ENCODE measurements at places on chromosomes 5 and 9.

GRCh38 chr5:90534922-90535321 lies 5.5 kb upstream of the LYSMD3 start:
- no peak for DNase-seq

DNA sequence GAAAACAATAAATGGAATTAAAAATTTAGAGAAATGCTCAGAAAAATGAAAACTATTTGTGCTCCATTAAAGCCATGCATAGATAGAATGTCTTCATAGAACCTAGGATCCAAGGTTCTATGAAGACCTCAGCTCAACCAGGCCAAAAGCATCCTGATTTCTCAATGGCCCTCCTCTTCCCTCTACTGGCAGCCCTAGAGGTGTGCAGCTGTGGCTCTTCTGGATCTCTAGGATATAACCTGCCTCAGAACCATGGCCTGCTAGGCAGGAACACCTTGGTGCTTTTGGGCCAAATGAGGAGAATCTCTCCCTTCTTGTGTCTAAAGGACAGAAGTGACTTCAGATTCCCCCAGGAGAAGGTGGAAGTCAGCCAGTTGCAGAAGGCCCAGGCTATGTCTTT lies 15.1 kb downstream of the IFNA1 start:
- no peak for DNase-seq

DNA sequence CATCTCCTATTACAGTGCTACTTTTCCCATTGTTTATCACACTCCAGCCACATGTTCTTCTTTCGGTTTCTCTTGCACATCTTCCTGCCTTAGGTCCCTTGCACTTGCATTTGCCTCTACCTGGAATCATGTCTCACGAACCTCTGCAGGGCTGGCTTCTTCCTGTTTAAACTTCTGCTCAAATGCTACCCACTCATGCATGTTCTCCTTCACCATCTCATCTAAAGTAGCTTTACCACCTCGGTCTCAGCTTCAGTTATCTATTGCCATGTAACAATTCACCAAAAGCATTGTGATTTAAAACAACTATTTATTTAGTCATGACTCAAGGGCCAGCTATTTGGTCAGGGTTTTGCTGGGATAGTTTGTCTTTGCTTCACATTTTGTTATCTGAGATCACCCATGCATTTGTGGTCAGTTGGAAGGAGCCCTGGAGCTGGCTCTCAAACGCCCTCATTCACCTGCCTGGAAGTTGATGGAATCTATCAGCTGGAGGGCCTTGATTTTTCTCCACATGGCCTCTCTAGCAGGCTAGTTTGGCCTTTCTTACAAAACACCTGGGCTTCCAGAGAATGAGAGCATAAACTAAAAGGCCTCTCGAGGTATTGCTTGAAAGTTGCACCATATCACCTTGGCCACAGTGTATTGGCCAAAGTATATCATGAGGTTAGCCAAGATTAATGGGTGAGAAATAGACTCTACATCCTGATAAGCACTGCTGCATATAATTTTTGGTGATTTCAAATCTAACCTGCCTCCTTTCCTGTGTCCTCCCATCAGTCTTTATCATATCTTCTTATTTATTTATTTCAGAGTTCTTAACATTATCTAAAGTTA lies 21.4 kb downstream of the SPINK1 start:
- no peak for DNase-seq

GRCh38 chr5:1754531-1755220 lies 45.0 kb downstream of the MRPL36 start:
- peak; percentile 9 for DNase-seq

DNA sequence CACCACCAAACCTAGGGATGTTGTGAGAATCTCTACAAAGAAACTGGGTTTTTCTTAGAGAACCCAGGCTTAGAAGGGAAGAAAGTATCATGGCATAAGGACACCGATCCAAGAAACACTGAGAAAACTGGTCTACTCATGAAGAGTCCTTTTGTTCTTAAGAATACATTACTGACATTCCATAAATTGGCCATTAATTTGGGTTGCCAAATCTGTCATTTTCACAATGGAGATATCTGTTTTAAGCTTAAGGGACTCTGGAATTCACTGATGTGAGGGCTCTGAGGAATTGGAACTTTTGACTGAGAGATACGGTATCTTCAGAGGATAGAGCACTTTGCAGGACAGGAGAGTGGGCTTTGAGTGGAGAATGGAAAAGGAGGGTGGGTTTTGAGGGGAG lies 315.3 kb upstream of the ZNF608 start:
- DNase-seq = no peak

- no peak for DNase-seq
These were observed 43.4 kb upstream of the VCAN start for GRCh38 chr5:83428126-83428525.

- DNase-seq = no peak
These were observed 201.5 kb upstream of the S1PR3 start for GRCh38 chr9:88789785-88790184.

DNA sequence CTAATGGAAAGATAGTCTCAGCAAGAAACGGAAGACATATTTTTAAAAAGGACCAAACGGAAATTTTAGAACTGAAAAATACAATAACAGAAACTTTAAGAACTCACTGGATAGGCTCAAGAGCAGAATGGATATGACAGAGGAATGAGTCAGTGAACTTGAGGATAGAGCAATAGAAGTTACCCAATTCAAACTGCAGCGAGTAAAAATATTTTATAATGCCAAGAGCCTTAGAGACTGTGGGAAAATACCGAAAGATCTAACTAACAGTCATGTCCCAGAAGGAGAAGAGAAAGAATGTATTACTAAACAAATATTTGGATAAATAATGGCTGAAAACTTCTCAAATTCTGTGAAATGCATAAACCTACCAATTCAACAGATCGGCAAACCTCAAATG lies 40.8 kb downstream of the ADAMTS2 start:
- DNase-seq = no peak

DNA sequence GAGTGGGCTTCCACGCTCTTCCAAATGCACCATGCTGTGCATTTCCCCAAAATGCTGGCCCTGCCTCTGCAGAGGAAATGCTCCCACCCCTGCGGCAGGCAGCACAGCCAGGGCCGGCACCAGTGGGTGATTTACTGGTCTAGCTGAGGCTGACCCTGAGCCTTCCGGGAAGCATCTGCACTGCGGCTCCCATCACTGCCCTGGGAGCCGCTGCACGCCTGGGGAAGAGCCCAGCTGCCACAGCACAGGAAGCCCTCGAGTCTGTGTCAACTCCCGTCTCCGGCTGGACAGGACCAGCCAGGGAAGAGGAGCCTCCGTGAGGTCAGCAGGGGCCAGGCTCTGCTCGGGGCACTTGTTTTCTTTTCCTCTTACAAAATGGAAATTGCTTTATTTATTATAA lies 25.1 kb upstream of the EEIG1 start:
- DNase-seq = no peak

DNA sequence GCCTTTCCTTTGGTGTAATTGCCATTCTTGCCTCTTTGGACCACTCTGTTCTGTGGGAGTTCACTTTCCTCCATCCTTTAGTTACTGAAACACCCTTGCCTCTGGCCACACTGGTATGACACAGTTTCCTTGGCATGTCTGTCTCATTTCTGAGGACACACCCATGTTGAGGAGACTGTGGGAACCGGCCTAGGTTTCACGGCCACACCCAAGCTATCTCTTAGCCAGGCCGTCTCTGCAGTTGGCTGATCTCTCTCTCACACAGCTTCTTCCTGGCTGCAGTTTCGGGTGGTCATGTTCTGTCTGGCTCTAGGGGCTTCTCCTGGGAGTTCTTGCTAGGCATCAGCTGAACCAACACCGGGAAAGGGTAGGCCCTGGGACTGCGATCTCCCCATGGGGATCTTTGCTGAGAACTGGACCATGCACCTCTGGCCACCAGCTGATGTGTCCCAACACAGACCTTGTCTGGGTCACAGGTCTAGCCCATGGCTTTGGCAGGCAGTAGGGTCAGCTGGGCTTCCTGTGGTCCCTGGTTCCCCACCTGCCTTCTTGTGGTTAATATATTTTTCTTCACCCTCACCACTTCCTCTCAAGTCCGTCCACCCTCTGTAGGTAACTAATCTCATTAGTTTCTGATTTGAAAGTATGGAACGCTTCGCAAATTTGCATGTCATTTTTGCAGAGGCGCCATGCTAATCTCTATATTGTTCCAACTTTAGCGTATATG lies 24.9 kb downstream of the ARHGEF37 start:
- no peak for DNase-seq

GRCh38 chr5:170791325-170791954 lies 7.9 kb downstream of the GABRP start:
- DNase-seq = peak; percentile 34

DNA sequence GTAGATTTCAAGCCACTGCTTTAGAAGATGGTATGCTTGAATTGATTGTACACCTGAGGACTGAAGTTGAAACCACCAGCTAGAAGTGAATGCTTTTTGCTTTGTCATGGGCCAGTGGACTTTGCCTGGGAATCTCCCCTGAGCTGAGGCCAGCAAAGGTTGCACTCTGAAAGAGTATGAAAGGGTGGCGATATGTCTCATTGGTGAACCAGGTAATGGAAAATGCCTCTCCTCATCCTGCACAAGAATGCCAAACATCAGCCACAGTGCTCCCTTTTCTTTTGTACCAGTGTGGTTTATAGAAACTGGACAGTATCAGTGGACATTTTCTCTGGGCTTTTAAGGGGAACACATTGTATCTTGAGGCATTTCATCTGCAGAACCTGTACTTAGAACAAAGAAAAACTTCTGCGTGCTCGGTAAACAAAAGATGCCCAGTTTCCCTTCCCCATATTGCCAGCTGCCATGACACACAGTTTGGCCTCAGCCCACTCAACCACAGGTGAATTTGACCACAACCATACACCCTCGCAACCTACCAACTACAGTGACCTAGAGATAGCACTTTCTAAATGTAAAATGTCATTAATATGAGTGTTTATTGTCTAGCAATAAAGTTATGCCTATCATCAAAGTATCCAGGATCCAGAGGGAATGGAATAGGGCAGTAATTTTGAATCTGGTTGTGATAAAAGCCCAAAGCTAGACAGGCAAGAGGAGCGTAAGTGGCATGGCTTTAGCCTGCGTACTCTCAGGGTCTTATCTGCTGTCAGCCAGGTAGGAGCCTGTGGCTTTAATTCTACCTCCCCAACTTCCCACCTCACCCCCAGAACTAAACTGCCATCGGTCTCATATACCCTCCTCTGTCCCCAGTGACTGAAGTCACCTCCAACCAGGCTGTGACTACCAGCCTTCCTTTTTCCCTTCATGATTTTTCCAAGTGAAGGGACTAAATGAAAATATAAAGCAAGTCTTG lies 79.5 kb upstream of the LHFPL2 start:
- DNase-seq = no peak

DNA sequence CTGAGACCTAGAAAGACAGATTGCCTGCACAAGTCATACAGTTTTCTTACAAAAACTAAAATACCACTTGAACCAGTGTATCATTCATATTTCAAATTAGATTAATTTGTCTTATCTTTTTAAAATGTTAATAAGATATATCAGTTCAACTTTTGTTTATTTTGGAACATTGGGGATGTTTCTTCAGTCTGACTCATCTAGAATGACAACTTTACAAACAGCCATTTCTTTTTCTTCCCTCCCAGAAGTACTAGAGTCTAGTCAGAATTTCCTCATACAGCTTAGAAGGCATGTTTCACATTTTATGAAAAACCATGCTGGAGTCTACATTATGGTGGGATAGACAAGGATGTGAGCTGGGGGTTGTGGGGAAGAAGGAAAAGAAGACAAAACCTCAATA lies 262.5 kb downstream of the NFIB start:
- no peak for DNase-seq

DNA sequence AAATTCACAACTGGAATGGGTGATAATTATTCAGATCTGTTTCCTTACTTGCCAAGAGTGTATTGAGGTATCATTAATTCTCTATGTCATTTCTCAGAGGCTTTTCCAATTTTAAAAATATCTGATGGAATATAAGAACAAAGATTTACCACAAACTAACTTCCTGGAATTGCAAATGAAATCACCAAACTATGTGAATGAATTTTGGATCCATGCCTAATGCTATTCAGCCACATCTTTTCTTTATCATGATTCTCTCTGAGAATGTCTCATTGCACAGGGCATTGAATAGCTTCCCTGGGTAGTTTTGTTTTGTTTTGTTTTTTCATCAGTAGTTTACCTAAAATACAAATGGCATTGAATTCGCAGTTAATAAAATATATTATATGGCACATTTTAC lies 146.9 kb upstream of the FBN2 start:
- no peak for DNase-seq

- DNase-seq = no peak
These were observed 565 bp downstream of the HTR1A start for GRCh38 chr5:63961598-63962161.

- DNase-seq = peak; percentile 27
These were observed 49.9 kb downstream of the MVB12B start for GRCh38 chr9:126376311-126377175.

- DNase-seq = no peak
These were observed 39.4 kb upstream of the AIF1L start for GRCh38 chr9:131056781-131057506.

- DNase-seq = no peak
These were observed 205.1 kb downstream of the NTRK2 start for GRCh38 chr9:84874596-84874995.

- no peak for DNase-seq
These were observed 6.3 kb upstream of the NR5A1 start for GRCh38 chr9:124513376-124513994.

- DNase-seq = no peak
These were observed 170.4 kb downstream of the CTNND2 start for GRCh38 chr5:11733840-11734192.

GRCh38 chr5:80641353-80641752 lies 13.1 kb upstream of the MSH3 start:
- no peak for DNase-seq

- DNase-seq = no peak
These were observed 12.6 kb downstream of the QSOX2 start for GRCh38 chr9:136232969-136233368.

GRCh38 chr5:127411381-127411780 lies 106.1 kb upstream of the PRRC1 start:
- DNase-seq = no peak

DNA sequence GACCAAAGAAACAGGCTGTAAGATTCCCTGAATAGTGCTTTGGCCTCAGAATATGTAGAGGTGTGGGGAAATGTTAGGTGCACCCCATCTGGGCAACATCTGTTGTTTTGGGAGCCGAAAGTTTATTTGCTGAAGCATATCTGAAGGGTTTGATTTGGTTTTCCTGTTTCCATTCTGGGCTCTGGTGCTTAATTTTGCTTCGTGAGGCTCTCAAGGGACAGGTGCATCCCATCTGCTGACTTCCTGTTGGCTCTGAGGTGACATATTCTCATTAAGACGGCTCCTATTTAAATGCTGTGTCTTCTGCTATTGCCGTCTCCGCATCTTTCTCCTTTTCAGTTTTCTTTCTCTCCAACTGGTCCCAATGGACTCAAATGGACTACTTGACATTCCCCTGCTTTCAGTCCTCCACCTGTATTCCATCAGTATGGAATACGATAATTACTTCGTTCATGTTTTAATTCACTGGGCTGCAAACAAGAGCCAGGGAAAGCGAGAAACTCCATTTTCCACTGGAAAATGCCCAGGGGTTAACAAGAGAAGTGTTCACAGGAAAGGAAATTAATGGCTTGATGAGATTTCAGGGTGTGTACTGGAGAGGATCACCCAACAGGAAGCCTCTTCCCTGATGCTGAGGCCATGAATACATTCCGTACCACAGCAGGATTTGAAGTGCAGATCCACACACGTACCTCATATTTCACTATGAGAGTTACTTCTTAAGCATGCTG lies 104.0 kb downstream of the MTX3 start:
- no peak for DNase-seq
